ENCODE measurements at places on chromosomes 2 and 18.
A peak's percentile ranks its signal among the peaks of the same experiment; 100 is the strongest.

DNA sequence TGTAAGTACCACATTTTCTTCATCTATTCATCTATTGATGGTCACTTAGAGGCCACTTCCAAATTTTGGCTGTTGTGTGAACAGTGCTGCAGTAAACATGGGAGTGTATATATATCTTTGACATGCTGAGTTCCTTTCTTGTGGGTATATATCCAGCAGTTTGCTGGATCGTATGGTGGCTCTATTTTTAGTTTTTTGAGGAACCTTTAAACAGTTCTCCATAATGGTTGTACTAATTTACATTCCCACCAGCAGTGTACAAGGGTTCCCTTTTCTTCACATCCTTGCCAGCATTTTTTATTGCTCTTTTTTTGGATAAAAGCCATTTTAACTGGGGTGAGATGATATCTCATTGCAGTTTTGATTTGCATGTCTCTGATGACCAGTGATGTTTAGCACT is 7.3 kb upstream of the ATP5MC3 start:
- DNase-seq, result no peak

GRCh38 chr2:216327447-216327935 is 44.8 kb downstream of the MARCHF4 start:
- no peak for DNase-seq

- no peak for DNase-seq
Measured at GRCh38 chr2:207828361-207829057, 58.8 kb upstream of the FZD5 start.

DNA sequence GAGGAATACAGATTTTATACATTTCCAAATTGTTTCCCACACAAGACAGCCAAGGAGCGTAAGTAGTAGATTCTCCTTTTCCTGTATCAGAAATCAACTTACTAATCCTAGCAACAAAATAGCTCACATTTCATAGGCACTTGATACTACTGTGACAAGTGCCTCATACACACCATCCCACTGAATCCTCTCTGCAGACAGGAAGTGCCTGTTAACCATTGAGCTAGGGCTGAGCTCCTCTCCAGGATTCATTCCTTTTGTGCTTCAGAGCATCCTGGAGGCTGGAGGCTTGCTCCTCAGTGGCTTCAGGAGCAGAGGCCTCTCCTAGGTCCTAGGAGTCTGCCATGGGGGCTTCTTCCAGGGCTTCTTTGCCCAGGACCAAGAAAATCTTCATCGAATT is 20.8 kb upstream of the ZNF396 start:
- DNase-seq, result no peak

DNA sequence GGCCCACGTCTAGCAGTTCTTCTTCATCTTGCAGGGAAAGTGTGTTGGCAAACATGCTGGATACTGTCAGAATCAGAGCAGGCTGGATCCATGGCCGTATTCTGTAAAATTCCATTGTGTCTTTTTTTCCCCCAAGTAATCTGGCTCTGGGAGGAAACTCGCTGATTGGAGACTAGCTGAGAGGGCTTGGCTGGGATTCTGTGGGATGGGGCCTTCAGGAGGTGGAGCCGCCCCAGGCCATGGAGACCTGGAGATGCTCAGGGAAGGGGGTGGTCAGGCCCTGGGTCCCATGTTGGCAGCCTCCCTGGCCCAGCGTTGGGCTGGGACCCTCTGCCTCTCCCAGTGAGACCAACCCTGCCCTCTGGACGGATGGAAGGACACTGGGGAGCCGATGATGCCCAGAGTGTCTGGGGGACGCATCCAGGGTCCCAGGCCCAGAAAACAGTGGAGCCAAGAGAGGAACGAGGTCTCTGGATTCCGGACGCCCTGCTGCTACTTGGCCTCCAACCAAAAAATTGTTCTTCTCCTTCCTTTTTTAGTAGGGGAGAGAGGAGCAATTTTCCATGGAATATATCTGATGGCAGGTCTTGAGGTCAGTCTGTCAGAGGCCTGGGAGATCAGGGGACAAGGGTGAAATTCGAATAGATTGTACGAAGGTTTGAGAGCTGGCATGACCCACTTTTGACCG is 114.5 kb downstream of the AGAP1 start:
- no peak for DNase-seq

DNA sequence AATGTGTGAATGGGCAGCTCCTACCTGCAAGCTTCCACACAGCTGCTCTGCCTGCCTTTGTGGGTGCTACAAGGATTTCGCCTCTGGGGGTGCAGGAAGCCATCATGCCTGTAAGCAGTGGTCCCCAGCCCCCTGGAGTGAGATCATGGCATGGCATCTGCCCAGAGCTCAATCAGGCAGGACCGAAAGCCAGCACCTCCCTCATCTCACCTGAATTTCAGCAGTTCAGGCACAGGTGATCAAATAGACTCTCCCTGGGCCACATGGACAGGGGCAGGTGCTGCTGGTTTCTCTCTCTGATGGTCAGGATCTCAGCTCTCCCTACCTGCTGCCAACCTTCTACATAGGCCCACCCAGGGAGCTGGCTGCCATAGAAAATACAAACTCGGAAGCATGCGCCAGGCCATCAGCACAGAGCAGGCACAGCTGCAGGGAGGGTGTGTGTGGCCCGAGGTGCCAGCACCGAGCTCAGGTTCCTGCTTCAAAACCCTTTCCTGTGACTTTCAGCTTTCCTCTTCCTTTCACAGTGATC is 133.2 kb upstream of the ID2 start:
- DNase-seq, result no peak

DNA sequence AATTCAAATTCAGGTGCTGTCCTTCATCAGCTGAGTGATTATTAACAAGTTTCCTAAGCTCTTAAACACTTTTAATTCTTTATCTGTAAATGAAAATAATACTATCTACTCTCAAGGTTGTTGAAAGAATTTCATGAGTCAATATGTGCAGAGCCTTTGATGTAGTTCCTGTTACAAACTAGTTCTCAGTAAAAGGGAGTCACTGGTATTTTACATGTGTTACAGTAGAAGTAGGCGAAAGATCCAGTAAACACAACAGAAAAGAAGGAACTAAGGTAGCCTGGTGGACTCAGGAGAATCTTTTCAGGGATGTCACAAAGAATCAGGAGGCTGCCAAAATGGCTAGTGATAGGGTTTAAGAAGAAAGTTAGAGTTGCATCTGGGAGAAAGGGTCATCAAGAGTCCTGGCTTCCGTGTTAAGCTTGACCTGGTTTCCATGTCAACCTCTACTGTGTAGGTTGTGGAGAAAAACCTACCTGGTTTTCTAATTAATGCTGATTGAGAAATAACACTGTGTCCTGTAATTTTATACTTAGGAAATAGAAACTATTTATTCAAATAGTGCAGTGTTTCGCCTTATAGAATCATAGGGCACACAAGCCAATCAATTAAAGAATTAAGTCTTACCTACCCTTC is 58.3 kb upstream of the TRIB2 start:
- no peak for DNase-seq

DNA sequence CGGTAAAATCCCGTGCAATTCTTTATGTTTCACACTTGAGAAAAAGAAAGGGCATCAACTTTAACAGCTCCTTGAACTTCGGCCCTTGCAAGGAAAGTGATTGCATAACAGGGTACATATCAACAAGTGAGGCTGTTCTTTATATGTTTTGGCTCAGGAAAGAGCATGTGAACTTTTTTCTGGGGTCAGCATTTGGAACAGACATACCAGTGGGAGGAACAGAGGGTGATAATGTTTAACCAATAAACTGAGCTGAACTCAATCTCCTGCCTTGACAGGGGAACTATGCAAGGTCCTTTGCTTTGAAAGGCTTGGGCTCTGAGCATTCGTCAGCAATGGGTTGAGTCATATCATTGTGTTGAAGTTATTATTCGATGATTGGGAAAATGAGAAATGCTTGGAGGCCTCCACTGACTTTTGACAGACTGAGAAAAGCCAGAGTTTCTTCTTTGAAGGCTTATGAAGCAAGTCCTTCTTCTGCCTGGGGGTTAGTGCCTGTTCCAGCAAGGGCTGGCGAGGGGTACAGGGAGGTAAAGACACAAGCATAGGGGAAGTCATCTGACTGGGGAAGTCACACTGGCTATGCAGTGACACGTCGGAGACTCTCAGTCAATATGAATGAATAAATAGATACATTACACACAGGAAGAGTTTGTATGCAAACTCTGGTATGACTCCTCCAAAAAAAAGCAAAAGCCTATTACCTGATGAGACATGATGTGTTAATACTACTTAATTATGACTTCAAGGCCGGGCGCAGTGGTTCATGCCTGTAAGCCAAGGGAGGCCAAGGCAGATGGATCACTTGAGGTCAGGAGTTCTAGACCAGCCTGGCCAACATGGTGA is 57.2 kb downstream of the CYB5A start:
- DNase-seq, result no peak

DNA sequence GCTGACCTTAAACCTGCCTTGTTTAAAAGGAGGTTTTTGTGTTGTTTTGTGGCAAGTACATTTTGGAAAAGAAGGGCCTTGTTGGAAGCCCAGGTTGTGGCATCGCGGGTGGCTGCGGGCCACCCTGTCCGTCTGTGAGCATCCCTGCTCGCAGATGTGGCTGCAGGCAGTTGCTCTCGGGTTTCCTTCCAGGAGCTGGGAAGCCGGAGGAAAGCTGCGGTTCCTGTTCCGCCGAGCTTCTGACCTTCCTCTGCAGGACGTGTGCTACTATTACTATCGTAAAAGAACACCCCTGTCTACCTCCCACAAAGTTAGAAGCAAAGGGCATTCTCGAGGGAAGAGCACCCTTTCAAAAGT is 766 bp downstream of the MFF start:
- peak; percentile 45 for DNase-seq

DNA sequence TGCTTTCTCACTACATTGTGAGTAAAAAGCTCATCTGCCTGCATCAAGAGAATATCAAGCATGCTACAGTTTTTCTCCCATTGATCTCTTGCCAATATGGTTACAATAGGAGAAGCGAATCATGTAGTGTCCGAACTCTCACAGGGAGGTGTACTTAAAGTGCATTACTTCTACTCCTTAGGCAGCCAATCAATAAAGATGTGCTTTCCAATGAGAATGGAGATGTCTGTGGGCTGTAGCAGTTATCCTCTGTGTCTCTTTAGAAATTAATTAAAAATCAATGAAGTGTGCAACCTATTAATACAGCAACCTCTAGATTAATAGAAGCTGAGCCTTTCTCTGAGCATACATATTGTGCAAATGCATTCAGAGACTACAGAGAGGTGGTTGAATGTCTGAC is 883.7 kb downstream of the CPS1 start:
- no peak for DNase-seq

GRCh38 chr18:62996566-62996965 is 281.2 kb downstream of the PHLPP1 start:
- peak; percentile 30 for DNase-seq

DNA sequence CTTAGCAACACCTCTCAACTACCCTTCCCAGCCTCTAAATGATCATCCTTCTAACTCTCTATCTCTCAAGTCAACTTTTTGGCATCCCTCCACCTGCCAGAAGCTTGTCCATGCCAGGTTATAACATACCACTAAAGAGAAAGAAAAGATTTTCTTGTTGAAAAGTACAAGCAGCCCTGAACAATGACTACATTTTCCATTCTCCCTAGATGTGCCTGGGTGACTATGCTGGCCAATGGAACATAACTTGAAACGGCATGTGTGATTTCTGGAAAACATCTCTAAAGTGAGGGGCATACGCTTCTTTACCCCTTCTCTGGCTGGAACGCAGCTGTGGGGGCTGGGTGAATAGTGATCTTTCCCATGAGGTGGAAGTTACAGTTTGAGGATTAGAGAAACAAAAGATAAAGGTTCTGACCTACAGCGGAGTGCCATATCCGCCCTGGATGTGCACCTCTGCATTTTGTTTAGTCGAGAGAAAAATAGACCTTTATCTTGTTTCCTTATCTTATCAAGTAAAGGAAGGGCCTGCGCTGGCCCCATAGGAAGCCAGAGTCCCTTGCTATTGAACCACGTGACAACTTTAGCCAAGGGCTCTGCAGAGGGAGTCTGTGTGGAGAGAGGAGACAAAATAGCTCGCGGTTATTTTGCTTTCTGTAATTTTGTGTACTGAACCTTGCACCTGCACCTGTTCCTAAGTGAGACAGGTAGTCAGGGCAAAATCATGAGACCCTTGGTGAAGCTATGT is 436.8 kb downstream of the TGIF1 start:
- peak; percentile 41 for DNase-seq
